ENCODE measurements at places on chromosomes 6 and 20.

GRCh38 chr6:38943964-38944363, 104.6 kb upstream of the GLP1R start:
- no peak for DNase-seq

DNA sequence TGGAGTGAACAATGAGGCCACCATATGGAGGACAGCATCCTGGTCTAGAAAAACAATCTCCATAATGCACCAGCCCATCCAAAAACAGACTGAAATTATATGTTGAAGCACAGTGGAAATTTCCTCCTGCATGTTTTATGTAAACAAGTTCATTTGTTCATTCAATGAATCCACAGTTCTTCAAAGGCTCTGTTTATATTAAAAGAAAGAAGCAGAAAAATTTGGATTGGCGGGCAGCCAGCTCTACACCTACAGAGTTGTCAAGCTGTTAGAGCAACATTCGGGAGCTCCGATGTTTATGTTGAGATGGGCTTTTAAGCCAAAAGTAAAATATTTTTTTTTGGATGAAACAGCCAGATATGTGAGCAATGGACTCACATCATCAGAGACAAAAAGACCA, 395.3 kb upstream of the SULF2 start:
- DNase-seq = no peak

GRCh38 chr6:148306286-148306685, 36.4 kb upstream of the SASH1 start:
- no peak for DNase-seq

- no peak for DNase-seq
These were observed 23.6 kb downstream of the TBC1D7 start for GRCh38 chr6:13304580-13305260.

DNA sequence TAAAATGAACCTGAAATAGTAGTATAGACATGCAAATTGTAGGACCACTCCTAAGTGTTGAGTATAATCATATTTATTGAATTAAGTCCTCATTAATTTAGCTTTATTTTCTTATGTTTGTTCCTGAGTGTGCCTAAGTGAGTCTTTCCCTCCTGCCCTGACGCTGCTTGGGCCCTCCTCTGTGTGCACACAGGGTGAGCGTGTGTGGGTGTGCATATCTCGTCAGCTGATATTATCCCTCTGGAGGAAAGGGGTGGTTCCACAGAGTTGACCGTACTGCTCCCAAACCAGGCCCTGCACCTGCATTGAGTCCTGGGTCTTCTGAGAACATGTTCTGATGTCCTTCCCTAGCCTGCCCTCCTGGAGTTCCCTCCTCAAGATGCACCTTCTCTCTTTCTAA, 28.0 kb downstream of the TULP4 start:
- DNase-seq = no peak

DNA sequence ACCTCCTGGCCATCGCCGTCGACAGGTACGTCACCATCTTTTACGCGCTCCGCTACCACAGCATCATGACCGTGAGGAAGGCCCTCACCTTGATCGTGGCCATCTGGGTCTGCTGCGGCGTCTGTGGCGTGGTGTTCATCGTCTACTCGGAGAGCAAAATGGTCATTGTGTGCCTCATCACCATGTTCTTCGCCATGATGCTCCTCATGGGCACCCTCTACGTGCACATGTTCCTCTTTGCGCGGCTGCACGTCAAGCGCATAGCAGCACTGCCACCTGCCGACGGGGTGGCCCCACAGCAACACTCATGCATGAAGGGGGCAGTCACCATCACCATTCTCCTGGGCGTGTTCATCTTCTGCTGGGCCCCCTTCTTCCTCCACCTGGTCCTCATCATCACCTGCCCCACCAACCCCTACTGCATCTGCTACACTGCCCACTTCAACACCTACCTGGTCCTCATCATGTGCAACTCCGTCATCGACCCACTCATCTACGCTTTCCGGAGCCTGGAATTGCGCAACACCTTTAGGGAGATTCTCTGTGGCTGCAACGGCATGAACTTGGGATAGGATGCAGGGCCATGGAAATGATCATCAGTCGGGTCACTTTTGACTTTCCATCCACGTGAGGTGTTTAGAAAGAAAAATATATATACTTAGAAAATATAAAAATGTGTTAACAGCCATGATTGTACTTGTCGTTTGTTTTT, 868 bp downstream of the MC3R start:
- no peak for DNase-seq

DNA sequence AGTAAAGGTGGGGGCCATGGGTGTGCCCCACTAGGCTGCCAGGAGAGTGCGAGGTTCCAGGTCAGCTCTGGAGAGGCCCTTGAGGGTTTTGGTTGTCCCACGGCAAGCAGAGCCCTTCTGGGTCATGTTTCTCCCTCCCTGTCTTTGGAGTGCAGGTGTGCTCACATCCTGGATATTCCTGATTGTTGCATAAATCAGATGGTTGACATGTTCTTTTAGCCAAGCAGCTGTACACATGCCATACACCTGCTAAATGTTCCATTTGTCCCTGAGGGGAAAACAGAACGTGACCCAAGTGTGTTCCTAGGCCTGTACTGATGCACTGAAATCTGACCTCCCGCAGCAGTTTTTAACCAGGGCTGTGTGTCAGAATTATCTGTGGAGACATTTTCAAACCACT, 77.5 kb upstream of the BEND3 start:
- DNase-seq = no peak

DNA sequence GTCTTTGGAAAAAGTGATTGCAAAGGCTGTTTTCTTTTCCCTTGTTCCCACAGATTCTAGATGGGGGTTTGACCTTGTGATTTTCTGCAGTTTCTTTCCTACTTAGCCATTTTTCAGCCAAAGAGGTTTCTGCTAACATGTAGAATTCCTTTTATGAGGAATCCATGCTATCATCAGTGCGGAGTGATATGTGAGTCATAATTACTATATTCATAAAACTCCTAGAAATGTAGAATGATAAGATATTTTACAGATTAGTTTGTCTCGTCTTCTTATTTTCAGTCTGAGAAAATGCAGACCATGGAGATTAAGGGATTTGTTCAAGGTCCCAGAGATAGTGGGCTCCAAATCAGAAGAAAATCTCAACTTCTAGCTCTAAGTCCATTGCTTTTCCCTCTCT, 98.6 kb downstream of the KCNQ5 start:
- DNase-seq = no peak

Measured in Panc1 (cell line).